ENCODE measurements at places on chromosomes 16 and 17.
A peak's percentile ranks its signal among the peaks of the same experiment; 100 is the strongest.

DNA sequence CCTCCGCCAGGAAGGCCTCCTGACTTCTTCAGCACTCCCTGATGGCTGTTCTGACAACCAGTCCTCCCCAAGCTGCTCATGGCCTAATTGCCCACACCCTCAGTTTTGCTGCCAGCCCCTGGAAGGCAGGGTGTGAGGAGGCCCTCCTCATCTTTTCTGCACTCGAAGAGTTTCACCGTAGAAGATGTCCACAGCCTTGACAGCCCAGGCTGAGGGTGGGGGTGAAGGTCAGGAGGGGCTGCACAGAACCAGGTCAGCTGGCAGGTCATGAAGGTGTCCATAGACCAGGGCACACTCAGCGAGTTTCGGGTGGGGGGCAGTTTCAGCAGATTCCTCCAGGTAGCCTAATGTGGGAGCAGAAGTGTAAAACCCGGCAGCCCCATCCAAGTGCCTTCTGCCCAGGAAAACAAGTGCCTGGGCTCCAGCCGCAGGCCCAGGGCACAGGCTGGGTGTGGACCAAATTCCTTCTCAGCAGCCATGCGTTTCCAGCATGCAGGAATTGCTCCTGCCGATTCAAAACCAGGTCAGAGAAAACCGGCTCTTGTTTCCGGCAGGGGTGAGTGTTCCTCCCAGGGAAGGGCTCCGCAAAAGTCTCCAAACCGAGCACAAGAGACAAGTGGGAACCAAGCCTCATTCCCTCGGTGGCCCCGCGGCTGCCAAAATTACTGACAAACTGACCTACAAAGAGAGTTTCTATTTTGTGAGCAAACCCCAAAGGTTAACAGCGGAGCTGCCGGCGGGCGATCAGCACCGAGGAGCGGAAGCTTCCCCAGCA, 228.8 kb downstream of the C16orf78 start:
- no peak for DNase-seq

GRCh38 chr16:71929048-71929447, 33.7 kb downstream of the IST1 start:
- DNase-seq: no peak

- no peak for DNase-seq
Measured at GRCh38 chr17:77208217-77208808, 67.5 kb downstream of the SEC14L1 start.

DNA sequence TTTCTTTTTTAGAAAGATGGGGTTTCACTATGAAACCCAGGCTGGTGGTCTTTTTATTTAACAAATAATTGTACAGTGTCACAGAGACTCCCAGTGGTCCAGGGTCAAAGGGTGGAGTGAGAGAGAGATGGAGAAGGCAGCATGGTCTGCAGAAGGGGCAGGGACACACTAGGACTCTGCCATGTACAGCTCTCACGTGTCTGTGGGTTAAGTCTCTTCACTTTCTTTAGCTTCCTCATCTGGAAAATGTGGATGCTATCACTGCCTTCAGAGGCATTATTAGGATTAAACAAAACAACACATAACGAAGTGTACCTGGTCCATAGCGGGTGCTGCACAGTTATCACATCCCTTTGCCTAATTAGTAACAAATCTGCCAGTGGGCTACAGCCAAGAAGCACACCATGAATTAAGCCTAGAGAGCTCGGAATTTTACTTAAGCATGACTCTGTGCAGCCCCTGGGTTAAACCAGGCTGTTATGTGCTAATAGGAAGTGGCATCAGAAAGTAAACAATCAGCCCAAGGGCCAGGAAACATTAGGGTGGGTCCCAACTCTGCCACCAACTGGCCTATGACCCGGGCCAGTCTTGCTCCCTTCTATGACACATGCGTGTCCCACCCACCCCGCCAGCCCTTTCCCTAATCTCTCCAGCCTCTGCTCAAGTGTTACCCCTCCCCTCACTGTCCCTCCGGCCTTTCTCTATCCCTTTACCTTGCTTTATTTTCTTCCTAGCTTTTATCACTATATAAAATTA, 13.9 kb downstream of the TOP3A start:
- DNase-seq: no peak

DNA sequence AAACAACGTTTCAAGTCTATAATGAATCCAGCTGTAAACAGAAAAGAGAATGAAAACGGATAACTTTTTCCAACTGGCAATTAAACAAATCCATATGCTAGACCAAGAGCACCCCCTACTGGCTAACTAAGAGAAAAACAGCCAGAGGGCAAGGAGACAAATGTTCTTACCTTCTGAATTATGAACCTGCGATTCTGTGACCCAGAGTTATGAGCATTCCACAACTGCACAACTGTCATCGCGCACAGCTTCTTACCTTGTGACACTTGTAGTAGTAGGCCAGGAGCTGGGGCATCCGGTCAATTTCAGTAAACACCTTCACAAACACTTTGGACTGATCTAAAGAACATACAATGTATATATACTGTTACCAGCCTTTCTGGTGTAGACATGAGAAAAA, 18.6 kb downstream of the COG7 start:
- peak; percentile 44 for DNase-seq

- DNase-seq: no peak
Measured at GRCh38 chr17:78401891-78402290, 23.4 kb downstream of the PGS1 start.

- DNase-seq: peak; percentile 55
Measured at GRCh38 chr16:1002399-1003166, 21.0 kb downstream of the SOX8 start.

- DNase-seq: no peak
Measured at GRCh38 chr17:63275318-63275970, 170.7 kb downstream of the CYB561 start.
